ENCODE measurements at places on chromosomes 11 and 22. TPM values are rescaled to one million over a fixed set of nuclear protein-coding genes. Genes with fewer than 3 reads are reported as not detected.

- DNase-seq: no peak
Measured at GRCh38 chr11:13313005-13313819, 35.6 kb downstream of the BMAL1 start.

DNA sequence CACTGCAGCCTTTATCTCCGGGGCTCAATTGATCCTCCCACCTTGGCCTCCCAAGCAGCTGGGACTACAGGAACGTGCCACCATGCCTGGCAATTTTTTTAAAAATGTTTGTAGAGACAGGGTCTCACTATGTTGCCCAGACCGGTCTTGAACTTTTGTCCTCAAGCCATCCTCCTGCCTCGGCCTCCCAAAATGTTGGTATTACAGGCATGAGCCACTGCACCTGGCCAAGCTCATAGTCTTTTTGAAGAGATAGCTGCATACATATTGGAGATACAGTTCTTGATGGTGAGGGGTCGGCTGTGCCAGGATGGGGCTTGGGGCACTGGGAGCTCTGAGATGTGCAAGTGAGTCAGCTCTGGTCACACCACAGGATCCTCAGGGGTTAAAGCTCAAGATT lies 53.2 kb downstream of the CHRDL2 start:
- no peak for DNase-seq

GRCh38 chr11:91513734-91514133 lies 710.9 kb upstream of the FAT3 start:
- DNase-seq: no peak

DNA sequence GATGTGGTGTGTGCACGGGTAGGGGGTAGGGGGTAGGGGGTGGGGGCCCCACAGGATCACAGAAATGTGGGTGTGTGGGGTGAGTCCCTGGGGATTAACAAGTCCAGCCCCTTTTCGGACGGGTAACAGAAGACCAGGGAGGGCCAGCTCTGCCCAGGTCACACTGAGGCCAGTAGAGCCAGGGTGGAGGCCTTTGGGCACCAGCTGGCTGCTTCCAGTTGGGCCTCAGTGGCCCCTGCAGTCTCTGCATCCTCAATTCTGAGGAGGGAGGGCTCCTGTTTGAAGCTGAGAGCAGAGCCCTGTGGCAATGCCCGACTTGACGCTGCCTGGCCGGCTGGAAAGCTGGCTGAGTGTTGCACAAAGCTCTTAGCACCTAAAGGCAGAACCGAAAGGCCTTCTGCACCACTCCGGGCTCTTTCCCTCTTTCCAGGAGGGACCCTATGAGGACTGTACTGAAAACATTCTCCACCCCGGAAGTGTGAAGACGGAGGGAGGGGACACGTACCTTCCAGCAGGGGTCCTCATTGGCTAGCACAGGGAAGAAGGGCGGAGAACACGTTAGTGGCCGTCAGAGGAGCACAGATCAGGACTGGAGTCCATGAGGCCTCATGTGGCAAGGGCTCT lies 120.4 kb downstream of the PHF21B start:
- DNase-seq: no peak

GRCh38 chr22:28442711-28443525 lies 236.7 kb downstream of the TTC28 start:
- peak; percentile 79 for DNase-seq

DNA sequence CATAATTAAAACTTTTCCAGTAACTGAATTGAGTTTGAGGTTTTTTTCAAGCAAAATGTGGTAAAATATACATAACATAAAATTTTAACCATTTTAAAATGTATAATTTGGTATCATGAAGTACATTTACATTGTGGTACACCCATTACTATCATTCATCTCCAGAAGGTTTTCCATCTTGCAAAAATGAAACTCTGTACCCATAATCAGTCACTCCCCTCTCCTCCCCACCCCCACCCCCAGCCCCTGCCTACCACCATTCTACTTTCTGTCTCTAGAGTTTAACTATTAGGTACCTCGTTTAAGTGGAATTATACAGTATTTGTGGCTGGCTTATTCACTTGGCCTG lies 63.7 kb downstream of the MICAL2 start:
- no peak for DNase-seq

- no peak for DNase-seq
Measured at GRCh38 chr22:44107340-44107739, 73.4 kb upstream of the PARVG start.

MUC15 gene
- total RNA-seq: 3.9 TPM

SHISAL1 gene
- 0.20 TPM for total RNA-seq

KCNJ5 gene
- 1.5 TPM for total RNA-seq

APOL4 gene
- total RNA-seq: 9.0 TPM

KCTD21 gene
- total RNA-seq: 9.8 TPM

P2RX6 gene
- total RNA-seq: 0.46 TPM

All from upper lobe of left lung (tissue), 6 donors.